Stimulated activated CD4-positive, alpha-beta T cell treated with anti-CD3 and anti-CD28 coated beads, TNF-alpha, amount 100 ng/mL, for 24 hours (primary cell): ENCODE measurements at places on chromosomes 12 and 14.

DNA sequence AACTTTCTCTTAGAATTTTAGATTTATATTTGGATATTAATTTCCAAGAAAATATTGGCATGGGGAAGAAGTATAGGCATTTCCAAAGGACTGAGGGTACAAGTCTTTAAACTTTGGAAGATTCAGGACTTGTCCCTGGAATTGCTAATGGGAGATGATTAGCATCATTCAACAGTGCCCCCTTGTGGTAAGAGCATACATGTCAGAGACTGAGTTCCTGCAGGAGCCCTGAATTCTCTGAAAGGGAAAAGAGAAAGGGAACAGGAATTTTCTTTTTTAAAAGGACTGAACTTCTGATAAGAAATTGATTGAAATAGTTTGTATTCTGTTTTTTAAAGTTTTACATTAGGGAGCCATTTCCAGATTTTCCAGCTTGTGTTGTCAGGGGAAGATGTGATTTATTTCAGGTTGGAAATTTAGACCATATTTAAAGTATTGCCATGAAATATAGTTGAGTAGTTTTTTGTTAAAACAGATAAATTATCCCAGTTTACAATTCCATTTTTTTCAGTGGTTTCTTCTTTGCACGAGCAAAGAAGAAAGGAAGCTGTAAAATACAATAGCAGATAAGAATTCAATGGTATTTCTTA is 44.0 kb upstream of the REP15 start:
- DNase-seq, result peak; percentile 30

GRCh38 chr12:6775185-6776174 is 3.2 kb downstream of the LAG3 start:
- DNase-seq, result no peak

DNA sequence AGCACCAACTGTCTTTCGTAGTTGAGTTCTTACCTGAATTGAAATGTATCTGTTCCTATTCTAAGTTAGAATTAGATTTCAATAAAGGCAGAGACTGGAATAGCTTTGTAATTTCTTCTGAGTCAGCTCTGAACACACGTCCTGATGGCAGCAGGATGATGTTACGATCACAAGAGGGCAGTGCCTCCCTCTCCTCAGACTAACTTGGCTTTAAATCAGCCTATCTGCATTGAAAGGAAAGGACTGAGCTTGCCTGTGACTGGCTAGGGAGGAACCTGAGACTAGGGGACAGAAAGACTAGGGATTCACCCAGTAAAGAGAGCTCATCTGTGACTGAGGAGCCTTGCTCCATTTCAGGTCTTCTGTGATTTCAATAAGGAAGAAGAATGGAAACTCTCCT is 323.7 kb upstream of the OR4E1 start:
- peak; percentile 12 for DNase-seq

DNA sequence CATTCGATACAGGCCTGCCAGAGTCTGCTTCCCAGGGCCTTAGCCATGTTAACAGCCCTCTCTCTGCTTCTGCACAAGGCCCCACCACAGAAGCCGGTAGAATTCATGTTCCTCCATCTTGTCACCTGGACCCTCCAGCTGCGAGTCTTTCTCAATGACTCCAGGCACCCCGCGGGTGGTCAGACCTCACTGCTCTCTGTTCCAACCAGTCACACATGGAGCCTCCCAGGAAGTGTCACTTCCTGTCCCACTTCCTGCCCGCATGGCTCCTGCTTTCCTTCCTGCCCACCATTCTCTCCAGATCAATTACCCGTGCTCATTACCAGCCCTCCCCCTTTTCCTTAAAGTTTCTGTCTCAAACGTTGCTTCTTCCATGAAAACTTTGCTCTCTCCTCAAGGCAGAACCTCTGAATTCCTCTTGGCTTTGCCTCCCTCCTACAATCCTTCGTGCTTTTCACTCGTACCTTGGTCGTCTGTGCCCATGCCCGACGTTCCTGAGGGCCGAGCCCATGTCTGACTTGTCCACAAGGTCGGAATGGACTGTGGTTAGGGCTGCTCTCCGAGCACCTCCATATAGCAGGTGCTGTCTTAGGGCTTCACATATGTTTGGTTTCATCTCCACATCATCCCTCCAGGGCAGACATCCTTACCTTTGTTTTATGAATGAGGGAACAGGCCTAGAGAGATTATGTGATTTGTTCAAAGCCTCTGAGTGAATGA is 172.1 kb downstream of the TSPAN9 start:
- no peak for DNase-seq

GRCh38 chr12:65602610-65603295 is 221.5 kb upstream of the HMGA2 start:
- peak; percentile 11 for DNase-seq

- no peak for DNase-seq
Measured at GRCh38 chr12:49305762-49306510, 11.0 kb downstream of the PRPH start.

- DNase-seq, result peak; percentile 27
Measured at GRCh38 chr12:6539707-6540134, 5.4 kb downstream of the GAPDH start.

- DNase-seq, result no peak
Measured at GRCh38 chr14:39426605-39427004, 5.6 kb downstream of the FBXO33 start.

- no peak for DNase-seq
Measured at GRCh38 chr12:22115711-22116110, 69.7 kb downstream of the CMAS start.

GRCh38 chr14:68767248-68767645 is 25.6 kb downstream of the ZFP36L1 start:
- no peak for DNase-seq
